ENCODE measurements at places on chromosomes 7 and 10.

GRCh38 chr7:104643587-104644217 is 315.3 kb downstream of the LHFPL3 start:
- DNase-seq = no peak

DNA sequence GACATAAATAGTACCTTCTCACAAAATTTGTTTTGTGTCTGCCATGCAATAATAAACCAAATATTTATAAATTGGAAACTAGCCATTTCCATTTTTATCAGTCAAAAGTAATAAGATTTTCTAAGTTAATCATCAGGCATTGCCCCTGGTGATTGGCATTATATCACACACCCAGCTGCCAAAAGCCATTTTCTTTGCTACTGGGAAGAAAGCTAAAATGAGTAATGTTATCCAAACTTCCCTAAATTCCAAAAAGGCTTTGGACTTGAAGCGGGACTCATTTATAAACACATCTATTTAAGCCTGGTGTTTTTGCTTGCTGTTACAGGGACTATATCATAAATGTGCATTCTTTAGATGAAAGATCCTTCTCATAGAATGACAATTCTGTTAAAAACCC is 86.0 kb downstream of the AKR1D1 start:
- DNase-seq = no peak

GRCh38 chr10:71150796-71151195 is 61.6 kb upstream of the UNC5B start:
- DNase-seq = no peak

- no peak for DNase-seq
Observed at GRCh38 chr10:79250259-79250658, 97.0 kb upstream of the PPIF start.

GRCh38 chr7:16912540-16912939 is 30.8 kb upstream of the AGR3 start:
- DNase-seq = no peak

GRCh38 chr10:59865101-59865500 is 41.3 kb downstream of the CCDC6 start:
- DNase-seq = no peak

DNA sequence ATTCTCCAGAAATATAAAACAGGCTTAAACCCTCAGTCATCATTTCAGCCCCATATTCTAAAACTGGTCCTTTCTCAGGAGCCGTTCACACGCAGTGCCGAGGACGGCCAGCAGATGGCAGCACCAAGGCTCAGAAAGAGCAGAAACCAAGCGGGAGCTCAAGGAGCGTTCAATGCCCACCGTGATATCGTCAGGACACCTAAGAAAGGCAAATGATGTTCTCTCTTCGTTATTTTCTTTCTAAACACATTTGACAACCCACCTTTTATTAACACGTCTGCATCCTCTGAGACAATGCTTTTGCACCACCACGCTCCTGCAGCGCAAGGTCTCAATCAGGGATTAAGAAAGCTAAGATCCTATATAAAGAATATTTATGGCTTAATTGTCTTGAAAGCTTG is 45.7 kb upstream of the RBM33 start:
- peak; percentile 70 for DNase-seq

GRCh38 chr10:71659111-71659634 is 60.4 kb downstream of the C10orf105 start:
- DNase-seq = no peak

GRCh38 chr10:31751051-31751737 is 177.4 kb downstream of the ARHGAP12 start:
- DNase-seq = no peak

GRCh38 chr7:97006055-97006815 is 882 bp downstream of the DLX6 start:
- DNase-seq = peak; percentile 68

- no peak for DNase-seq
Observed at GRCh38 chr7:22655781-22656180, 71.2 kb upstream of the IL6 start.

GRCh38 chr10:75191821-75192568 is 18.6 kb upstream of the VDAC2 start:
- DNase-seq = no peak

DNA sequence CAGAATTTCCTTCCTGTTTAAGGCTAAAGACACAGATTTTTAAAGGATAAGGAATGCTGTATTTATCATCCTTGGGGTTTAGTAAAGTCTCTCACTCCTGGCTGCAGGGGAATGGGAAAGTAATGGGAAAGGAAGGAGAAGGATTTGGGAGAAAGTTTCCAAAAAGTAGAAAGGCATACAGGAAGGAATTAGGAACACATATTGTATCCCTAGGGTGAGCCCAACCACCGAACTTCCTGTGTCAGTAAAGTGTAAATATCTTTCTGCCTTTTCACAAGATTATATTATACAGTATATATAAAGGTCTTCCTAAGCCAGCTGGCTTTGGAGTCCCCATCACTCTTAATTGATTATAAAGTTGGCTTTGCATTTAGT is 12.0 kb upstream of the UBE2D1 start:
- no peak for DNase-seq

GRCh38 chr7:88218836-88219605 is 817 bp downstream of the SRI start:
- DNase-seq = peak; percentile 80

- no peak for DNase-seq
Observed at GRCh38 chr7:85928500-85928899, 715.2 kb upstream of the GRM3 start.

All from left hindlimb (tissue), 1 donor.